ENCODE measurements at places on chromosomes 5 and 9. TPM values are rescaled to one million over a fixed set of nuclear protein-coding genes. Genes with fewer than 3 reads are reported as not detected.
A peak's percentile ranks its signal among the peaks of the same experiment; 100 is the strongest.

- H3K4me3 ChIP-seq, result no peak overlapping the region
- no peaks in the 10 kb centered on the region for H3K27me3 ChIP-seq
- DNase-seq, result no peak
Measured at GRCh38 chr9:14515049-14515448, 178.2 kb downstream of the ZDHHC21 start.

DNA sequence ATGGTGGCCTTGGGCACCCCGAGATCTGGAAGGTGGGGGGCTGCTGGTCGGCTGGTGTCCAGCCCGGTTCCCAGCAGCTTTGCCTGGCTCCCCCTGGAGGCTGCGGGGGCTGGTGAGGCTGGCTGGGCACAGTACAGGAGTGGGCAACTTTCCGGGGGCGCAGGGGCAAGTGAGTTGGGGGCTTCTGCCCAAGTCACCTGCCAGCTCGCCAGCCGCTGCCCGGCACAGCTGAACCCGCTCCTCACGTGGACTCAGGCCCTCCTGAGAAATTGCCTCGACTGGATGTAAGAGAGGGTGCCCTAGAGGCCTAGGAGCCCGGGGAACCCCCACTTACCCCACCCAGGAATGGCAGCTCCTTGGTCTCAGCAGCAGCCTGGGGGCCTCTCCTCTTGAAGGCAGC, 15.4 kb downstream of the KCNT1 start:
- no peak overlapping the region for H3K27ac ChIP-seq
- H3K27me3 ChIP-seq, result peaks cover 16% of the 10 kb centered on the region
- no peaks in the 10 kb centered on the region for H3K4me1 ChIP-seq
- no peaks in the 10 kb centered on the region for H3K36me3 ChIP-seq

GRCh38 chr5:11733185-11733839, 170.9 kb downstream of the CTNND2 start:
- H3K36me3 ChIP-seq, result no peaks in the 10 kb centered on the region
- no peaks in the 10 kb centered on the region for H3K27me3 ChIP-seq
- H3K27ac ChIP-seq, result no peak overlapping the region
- no peak overlapping the region for H3K4me3 ChIP-seq
- no peak for DNase-seq

- DNase-seq, result peak; percentile 69
- no peak overlapping the region for H3K4me3 ChIP-seq
- peaks cover 2% of the 10 kb centered on the region for H3K4me1 ChIP-seq
- no peaks in the 10 kb centered on the region for H3K36me3 ChIP-seq
- peaks cover 19% of the 10 kb centered on the region for H3K27me3 ChIP-seq
- no peak overlapping the region for H3K27ac ChIP-seq
Measured at GRCh38 chr9:133532937-133533668, 1.4 kb upstream of the ADAMTSL2 start.

DNA sequence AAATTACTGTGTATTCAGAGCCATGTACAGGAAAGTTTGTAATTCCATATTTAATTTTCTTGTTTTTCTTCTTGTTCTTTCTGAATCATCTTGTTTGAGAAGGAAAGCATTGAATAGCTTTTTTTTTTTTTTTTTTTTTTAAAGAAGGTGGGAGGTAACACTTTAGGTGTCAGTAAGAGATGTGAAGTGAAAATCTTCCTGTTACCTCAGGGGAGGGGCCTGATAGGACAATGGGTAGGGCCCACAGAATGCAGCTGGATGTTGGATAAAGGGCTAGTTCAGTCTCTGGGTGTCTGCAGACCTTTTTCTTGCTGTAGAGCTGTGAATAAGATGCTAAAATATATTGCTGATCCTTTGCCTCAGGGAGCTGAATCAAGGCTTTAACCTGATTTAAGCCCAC, 317.4 kb downstream of the MAN2A1 start:
- H3K36me3 ChIP-seq, result no peaks in the 10 kb centered on the region
- no peaks in the 10 kb centered on the region for H3K4me1 ChIP-seq
- DNase-seq, result no peak
- no peak overlapping the region for H3K27ac ChIP-seq
- H3K27me3 ChIP-seq, result no peaks in the 10 kb centered on the region

DNA sequence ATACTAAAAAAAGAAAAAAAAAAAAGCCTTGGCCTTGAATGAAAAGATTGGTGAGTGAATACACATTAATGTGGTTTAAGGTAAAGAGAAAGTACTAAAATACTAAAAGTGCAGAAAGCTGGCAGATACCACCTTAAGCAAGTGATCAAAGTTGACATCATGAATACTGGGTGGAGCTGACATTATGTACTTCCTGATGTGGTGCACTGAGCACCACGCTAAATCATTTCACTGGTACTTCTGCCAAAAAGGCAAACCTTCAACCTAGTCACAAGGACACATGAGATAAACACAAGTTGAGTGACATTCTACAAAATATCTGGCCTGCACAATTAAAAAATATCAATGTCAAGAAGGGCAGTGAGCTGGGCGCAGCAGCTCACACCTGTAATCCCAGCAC, 33.8 kb upstream of the PANK3 start:
- no peaks in the 10 kb centered on the region for H3K36me3 ChIP-seq
- H3K4me1 ChIP-seq, result peaks cover 8% of the 10 kb centered on the region
- no peaks in the 10 kb centered on the region for H3K27me3 ChIP-seq
- no peak overlapping the region for H3K4me3 ChIP-seq

DNA sequence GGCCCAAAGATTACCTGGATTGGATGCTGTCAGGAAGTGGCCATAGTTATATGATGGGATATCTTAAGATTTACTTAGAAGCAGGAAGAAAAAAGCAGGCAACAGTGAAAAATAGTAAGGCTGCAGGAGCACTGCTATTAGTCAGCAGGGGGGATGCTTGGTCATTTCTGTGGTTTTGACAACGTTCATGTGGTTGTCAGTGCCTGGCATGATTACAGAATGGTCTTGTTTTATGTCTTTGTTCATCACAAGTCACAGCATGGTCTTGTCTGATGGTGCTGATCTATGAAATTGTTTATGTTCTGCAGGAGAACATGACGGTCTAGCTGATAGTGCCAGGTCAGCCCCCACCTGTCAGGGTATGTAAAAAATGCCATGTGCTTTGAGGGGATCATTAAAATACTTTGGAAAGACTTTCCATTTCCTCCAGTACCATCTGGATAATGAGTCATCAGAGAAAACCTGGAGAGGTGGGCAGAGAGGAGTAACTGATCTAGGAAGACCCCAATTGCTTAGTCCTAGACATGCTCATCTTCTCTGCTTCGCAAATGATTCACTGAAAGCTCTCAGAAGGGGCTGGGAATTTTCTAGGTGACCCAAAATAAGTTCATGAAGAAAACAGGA, 48.5 kb downstream of the PLGRKT start:
- DNase-seq, result no peak
- no peaks in the 10 kb centered on the region for H3K27me3 ChIP-seq
- peaks cover 20% of the 10 kb centered on the region for H3K4me1 ChIP-seq
- H3K27ac ChIP-seq, result no peak overlapping the region
- H3K36me3 ChIP-seq, result peaks cover 9% of the 10 kb centered on the region

DNA sequence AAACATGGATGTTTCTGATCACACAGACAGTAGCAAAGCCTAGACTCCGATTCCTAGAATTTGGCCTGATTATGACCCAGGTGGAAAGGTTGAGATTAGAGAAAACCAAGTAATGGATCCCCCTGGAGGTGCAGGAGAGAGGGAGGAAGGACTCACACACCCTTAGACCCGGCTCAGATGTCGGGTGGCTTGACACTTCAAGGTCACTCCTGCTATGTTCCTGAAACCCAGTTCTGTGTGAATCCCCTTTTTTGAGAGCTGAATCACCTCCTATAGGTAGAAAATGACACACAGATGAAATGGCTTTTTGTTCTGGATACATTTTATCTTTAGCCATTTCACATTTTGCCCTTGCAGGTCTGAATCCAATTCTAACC, 192.8 kb downstream of the ARRDC3 start:
- H3K36me3 ChIP-seq, result no peaks in the 10 kb centered on the region
- H3K4me3 ChIP-seq, result no peak overlapping the region
- H3K27ac ChIP-seq, result no peak overlapping the region
- H3K27me3 ChIP-seq, result peaks cover 10% of the 10 kb centered on the region
- DNase-seq, result no peak
- H3K4me1 ChIP-seq, result peaks cover 3% of the 10 kb centered on the region

Gene GKAP1
- 6.9 TPM for total RNA-seq

Gene NEUROG1
- total RNA-seq, result not detected

Gene ADAMTS2
- not detected for total RNA-seq

Gene CCDC171
- 1.7 TPM for total RNA-seq

Gene MIER3
- 25.8 TPM for total RNA-seq

Gene PDZD2
- 0.22 TPM for total RNA-seq

Gene GLRA1
- not detected for total RNA-seq

Gene SPAG8
- 3.4 TPM for total RNA-seq

Gene WNT8A
- total RNA-seq, result not detected

Data from activated naive CD8-positive, alpha-beta T cell treated with anti-CD3 and anti-CD28 coated beads, Interleukin-2, amount 10 ng/mL, durations not matched to agents 7 days and 5 days (primary cell).